Central memory CD4-positive, alpha-beta T cell (primary cell): ENCODE measurements at places on chromosomes 4 and X.

DNA sequence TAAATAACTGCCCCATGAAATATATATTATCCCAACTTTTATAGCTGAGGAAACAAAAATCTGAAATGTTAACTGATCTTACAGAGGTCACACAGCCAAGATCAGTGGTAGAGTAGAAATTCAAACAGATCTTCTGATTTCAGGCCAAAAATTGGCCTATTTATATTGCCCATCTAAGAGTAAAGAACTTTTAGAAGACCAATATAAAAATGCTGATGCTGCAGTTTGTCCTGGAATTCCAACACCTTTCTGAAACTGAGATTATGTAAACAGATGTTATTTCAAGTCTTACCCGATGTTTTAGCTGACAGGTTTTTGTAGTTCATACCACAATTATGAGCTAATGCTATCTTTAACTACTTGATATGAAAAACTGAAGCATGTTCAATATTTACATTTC lies 51.1 kb downstream of the SPANXN3 start:
- DNase-seq = no peak

DNA sequence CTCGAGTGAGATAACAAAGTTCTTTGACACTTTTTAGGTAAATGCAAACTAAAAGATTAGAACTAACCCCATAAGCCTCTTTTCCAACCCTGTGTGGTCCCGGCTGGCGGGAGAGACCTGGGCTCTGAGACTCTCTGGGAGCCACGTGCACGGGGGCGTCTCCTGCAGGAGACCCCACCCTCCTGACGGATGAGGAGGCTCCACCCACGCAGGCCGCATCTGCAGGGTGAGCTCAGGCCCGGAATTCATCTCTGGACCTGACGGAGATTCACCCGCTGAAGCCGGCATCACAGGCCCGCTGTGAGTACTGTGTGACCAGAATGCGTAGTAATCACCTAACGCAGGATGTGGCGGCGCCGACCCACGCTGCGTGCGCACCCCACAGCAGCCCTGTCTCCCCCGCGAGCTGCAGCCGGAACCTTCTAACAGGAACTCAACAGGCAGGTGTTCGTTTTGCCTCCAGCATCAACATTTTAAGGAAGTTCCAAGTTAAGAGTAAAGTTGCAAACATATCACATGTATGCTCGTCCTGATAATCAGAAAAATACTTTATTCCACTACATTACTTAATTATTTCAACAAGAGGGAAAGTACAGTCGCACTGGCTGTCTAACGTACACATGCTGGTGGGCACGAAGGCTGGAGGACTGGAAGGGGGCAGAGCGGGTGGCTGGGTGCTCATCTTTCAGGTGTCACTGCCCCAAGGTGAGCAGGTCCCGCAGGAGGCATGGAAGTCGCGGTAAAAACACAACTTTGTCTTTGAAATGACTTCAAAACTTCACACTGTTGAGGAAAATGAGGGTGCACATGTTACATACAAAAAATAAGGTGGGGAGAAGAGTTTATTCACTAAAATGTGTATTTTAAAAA lies 44.5 kb downstream of the FGFRL1 start:
- DNase-seq = peak; percentile 91

DNA sequence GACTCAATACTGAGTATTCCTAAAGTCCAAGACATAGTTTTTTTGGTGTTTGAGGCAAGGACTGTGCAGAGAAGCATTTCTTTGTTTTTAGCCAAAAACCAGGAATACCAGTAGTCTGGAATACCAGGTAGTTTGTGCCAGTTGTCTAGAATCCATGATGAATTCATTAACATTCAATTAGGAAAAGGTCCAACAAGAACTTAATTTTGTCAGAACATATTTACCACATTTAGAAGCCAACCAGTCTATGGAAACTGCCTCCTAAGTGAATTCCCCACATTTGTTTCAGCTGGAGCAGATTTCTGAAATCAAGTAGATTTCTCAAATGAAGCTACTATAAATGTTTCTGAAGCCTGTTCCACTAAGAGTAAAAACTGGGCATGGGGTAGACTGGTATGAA lies 1584.8 kb upstream of the ADGRL3 start:
- DNase-seq = no peak

DNA sequence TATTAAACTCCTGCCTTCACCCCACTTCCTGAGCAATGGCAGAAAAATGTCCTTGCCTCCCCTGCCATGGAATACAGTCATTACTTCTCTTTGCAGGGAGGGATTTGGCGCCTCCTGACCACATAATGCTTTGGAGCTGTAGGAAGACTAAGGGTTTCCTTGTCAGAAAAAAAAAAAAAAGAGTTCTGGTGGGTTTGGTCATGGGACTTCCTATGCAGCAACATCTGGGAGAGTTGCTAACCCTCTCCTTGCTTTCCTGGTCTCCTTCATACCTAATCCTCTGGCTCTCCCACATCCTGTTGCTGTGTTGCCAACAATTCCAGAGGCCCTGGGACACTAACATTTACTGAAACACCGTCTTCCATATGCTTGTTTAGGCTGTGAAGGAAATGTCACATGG lies 75.1 kb upstream of the MBNL3 start:
- DNase-seq = no peak

GRCh38 chr4:156677131-156677531 lies 294.5 kb downstream of the PDGFC start:
- no peak for DNase-seq

- no peak for DNase-seq
Observed at GRCh38 chr4:84719115-84719514, 136.2 kb downstream of the CDS1 start.

DNA sequence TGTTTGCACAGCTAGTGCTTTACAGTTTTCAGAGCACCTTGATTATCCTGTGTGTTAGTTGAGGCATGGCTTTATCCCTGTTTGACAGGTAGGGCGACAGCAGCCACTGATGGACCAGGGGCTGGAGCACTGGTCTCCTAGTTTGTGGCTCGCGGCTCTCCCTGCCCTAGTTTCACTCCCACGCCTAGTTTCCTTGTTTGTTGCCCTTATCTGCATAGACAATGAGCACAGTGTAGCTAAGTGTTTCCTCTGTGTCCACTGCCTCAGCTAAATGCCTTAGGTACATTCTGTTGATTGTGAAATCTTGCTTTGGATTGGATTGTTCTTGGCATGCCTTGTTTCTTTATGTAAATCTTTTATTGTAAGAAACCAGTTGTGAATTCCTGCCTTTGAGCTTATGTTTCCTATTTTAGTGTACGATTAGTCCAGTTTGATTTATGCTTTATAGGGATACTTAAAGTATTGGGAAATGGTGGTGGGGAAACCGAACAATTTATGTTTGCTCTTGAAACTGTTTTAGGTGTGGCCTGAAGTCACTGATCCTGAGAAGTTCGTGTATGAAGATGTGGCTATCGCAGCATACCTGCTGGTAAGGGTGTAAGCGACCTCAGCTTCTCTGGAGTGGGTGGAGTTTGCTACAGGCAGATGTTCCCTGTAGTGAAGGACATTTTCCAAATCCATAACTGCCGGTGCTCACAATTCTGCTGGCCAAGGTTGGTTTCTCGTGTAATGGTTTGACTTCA lies 11.0 kb downstream of the TRMT44 start:
- DNase-seq = no peak

GRCh38 chr4:179751669-179752068 lies 2309.4 kb upstream of the AGA start:
- no peak for DNase-seq

- no peak for DNase-seq
Observed at GRCh38 chrX:47483306-47484268, 565 bp upstream of the ZNF41 start.

- no peak for DNase-seq
Observed at GRCh38 chr4:93199492-93199891, 629.1 kb upstream of the ATOH1 start.

- no peak for DNase-seq
Observed at GRCh38 chr4:180057891-180058671, 2185.1 kb upstream of the TENM3 start.

DNA sequence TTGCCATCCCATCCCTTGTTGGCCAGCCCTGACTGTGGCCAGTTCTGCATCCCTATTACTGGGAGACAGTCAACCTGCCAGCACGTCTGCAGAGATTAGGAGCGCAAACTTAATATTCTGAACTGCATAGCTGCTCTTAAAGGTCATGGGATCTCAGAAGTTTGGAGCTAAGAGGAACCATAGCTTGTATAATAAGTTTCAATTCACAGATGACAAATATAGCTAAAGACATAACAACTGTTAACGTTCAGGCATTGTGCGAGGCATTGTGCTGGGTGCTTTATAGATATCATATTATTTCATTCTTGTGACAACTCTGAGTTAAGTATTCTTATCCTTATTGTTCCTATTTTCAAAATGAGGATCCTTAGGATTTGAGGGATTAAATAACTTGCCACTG lies 3.7 kb downstream of the SCARB2 start:
- DNase-seq = no peak

DNA sequence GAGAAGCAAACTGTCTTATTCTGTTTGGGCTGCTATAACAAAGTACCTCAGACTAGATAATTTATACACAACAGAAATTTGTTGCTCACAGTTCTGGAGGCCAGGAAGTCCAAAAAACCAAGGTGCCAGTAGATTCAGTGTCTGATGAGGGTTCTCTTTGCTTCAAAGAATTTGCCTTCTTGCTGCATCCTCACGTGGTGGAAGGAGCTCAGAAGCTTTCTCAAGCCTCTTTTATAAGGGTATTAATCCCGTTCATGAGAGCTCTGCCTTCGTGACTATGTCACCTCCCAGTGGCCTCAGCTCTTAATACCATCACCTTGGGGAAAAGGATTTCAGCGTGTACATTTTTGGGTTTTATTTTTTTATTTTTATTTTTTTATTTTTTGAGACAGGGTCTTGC lies 20.1 kb downstream of the CA5B start:
- peak; percentile 50 for DNase-seq
